ENCODE measurements at places on chromosomes 3 and 15.

DNA sequence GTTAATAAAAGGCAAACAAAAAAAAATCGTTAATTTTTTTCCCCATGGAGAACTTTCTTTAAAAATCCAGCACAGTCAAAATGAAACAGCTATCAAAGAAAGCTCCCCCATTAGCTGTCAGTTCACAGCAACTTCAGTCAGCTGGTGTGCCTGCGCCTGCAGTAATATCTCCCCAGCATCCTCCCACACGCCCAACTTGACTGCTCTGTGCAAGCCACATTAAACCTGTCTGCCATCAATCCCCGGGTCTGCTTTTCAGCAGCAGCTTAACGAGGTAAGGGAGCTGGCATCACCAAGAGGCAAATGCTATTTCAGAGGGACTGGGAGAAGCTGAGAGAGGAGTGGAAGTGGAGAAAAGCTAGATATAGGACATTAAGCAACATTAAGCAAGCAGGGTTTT lies 337.5 kb downstream of the GAP43 start:
- DNase-seq = no peak

DNA sequence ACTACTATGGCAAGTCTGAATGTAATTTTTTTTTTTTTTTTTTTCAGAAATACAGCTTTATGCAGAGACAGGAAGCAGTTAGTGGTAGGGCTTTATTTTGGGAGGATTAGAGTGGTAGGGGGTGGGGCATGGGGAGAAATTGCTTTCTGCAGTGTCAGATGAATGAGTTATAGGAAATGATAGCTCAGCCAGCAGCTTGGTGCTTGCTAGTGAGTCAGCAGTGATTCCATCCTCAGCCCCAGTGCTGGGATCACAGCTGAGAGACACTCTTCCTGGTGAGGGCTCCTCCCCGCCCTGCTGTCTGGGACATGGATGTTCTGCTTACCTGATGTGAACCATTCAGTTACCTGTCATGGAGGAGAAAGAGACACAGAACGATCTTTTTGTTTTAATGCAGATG lies 39.6 kb downstream of the SEMA6D start:
- DNase-seq = no peak

- no peak for DNase-seq
Measured at GRCh38 chr15:78110916-78111475, 18.6 kb downstream of the SH2D7 start.

DNA sequence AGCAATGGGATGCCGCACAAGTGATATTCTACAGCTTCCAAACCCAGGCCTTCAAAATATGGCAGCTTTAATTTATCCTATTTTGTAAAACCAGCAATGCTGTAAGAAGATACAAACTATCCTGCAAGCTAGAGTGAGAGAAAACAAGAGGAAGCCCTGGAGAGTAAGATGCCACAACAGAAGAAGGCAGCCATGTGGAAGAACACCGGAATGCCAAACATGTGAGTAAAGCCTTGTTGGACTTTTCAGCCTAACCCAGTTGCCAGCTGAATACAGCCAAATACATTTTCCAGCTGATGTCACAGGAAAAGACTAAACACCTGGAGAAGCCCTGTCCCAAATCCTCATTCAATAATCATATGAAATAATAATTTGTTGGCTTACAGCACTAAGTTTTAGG lies 1115.1 kb upstream of the CADM2 start:
- DNase-seq = no peak

DNA sequence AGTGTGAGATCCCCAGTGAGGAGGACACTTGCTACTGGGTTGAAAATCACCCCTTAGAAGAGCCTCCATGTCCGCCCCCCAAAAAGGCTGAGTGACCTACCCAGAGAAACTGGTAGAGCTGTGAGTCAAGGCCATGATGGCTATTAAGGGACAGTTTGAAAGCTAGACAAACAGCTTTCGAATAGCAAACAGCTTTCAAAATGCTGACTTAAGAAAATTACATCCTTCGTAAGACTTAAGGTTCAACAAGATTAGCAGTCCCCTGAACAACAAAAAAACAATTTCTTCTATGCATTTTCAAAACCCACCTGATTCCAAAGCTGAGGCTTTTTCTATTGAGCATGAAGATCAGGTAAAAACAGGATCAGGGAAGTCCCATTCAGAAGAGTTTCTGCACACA lies 269.7 kb upstream of the SOX2 start:
- DNase-seq = no peak

GRCh38 chr15:41585127-41586047 lies 26.4 kb downstream of the TYRO3 start:
- DNase-seq = peak; percentile 37
